ENCODE measurements at places on chromosomes 3 and 15.
A peak's percentile ranks its signal among the peaks of the same experiment; 100 is the strongest.

DNA sequence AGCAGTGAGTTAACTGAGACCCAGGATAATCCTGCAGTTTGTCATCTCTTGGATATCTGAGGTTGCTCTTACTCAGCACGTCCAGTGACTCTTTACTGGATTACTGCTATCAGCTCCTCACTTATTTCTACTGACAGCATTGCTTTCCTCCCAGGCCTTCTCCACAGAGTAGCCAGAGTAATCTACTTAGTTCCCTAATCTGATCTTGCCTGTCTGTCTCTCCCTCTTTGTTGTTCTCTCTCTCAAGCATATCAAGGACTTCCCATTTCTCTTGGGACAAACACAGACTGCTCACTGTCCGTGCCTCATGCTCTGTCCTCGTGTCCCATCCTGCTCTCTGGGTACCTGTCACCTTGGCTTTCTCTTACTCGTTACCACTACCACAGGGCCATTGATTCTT, 376.2 kb downstream of the FEZF2 start:
- no peak for DNase-seq

GRCh38 chr3:72665701-72666446, 182.4 kb downstream of the SHQ1 start:
- peak; percentile 51 for DNase-seq

GRCh38 chr3:151879679-151880415, 6.4 kb downstream of the SUCNR1 start:
- no peak for DNase-seq

DNA sequence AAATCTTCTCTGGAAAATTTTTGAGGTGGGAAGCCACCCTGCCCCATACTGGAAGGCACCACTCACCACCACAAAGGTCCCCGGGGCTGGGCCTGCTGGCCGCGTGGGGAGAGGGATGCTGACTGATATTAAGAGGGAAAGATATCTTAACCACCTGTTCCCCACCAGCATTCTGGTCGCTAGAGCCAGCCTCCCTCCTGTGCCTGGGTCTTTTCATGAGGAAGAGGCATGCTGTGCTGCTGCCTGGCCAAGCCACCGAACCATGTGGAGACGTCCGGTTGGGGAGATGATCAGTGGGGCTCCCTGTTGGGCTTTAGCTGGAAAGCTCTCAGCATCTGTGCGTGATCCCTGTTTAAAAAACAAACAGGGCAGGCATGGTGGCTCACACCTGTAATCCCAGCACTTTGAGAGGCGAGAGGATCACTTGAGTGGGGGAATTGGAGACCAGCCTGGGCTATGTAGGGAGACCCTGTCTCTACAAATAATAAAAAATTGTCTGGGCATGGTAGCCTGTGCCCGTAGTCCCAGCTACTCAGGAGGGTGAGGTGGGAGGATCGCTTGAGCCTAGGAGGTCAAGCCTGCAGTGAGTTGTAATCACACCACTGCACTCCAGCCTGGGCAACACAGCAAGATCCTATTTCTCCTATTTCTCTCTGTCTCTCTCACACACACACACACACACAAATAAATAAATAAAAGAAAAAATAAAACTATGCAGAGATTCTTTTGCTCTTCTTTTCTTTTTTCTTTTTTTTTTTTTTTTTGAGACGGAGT, 1.0 kb downstream of the KLHL18 start:
- DNase-seq: peak; percentile 39

GRCh38 chr3:79236496-79236895, 531.3 kb downstream of the ROBO1 start:
- DNase-seq: no peak

GRCh38 chr15:39785841-39786240, 3.2 kb upstream of the FSIP1 start:
- no peak for DNase-seq

DNA sequence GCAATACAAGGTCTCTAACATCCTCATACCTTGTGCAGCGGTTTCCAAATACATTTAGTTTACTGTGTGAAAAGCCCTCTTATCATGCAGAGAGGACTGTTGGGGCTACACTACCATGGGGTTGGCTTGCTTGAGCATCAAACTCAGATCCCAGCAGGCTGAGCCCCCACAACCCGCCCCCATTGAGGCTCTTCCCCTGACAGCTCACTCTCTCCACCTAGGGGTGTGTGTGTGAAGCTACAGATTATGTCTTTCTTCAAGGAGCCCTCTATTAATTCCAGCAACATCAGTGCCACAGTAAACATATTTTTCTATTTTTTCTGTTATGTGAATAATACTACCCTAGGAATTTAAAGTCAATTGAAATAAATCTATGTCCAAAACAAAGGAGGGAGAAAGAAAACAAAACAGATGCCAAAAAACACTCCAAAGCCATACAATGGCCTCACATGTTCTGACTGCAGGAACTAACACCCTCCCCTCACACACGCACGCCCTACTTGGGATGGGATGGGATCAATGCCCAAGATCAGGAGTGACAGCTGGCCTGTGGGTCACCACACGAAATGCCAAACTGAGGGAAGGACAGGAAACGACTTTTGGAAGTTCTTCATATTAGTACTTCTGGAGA, 14.7 kb downstream of the TM4SF4 start:
- no peak for DNase-seq

DNA sequence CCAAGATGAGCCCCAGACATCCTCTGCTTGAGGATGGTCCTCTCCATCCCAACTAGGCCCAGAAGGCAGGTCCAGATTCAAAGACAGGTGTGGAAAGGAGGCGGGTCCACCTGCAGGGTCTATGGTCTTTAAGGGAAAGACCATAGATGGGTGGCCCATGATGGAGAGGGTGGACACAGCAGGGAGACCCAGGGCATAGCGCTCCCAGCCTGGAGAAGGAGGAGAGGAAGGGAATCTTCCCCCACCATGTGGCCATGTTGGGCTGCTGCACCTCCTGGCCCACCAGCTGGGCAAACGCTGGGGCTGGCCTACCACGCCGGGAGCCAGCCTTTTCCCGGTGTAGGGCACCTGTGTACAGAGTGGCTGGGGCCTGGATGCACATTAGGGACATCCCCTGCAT, 265.2 kb upstream of the TLE3 start:
- no peak for DNase-seq

GRCh38 chr15:65824941-65825544, 33.0 kb upstream of the DENND4A start:
- DNase-seq: no peak

DNA sequence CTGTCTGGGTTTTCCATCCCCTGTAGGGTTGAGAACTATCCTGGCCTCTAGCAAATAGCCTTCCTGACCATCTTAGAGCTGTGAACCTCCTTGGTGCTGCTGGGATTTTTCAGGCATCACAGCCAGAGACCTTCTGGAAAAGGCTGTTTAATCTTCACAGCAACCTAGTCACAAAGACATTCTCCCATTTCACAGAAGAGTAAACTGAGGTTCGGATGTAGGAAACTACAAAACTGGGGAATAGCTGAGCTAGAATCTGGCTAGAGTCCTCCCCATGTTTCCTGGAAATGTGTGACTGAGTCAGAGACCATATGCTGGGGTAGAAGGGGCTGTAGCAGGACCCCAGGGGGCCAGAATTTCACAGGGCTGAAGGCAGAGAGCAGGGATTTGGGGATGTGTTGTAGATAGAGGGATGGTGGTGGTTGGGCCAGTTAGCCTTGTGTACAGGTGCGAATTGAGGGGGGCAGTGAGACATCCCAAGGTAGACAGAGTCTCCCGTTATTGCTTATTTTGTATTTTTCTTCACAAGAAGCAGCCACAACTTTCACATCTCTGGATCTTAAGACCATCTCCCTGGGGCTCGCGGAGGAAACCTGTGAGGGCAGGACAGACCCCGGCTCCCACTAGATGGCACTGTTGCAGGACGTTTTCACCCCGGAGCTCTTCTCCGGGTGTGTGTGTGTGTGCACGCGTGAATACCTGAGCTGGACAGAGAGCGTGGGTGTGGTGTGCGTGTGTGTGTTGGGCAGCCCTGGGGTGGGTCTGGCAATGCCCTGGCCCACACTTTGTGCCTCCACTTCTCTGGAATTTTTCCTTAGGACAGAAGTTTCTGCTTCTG, 66.9 kb upstream of the PRR23C start:
- peak; percentile 68 for DNase-seq

DNA sequence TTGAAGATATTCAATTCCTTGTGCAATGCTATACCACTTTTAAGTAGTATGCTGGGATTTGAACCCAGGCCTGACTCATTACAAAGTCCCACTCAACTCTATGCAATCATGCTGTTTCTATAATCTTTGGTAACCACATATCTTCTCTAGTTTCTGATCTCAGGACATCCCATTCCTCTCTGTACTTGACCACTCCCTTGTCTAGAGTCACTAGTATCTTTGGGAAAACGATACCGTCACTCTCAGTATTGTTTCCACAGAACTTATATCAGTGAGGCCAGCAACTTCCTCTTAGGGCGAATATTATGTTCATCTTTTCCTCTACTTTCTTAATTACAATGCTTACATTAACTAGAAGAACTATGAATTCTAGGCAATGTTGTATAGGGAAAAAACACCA, 137.3 kb upstream of the TSPAN3 start:
- DNase-seq: no peak

DNA sequence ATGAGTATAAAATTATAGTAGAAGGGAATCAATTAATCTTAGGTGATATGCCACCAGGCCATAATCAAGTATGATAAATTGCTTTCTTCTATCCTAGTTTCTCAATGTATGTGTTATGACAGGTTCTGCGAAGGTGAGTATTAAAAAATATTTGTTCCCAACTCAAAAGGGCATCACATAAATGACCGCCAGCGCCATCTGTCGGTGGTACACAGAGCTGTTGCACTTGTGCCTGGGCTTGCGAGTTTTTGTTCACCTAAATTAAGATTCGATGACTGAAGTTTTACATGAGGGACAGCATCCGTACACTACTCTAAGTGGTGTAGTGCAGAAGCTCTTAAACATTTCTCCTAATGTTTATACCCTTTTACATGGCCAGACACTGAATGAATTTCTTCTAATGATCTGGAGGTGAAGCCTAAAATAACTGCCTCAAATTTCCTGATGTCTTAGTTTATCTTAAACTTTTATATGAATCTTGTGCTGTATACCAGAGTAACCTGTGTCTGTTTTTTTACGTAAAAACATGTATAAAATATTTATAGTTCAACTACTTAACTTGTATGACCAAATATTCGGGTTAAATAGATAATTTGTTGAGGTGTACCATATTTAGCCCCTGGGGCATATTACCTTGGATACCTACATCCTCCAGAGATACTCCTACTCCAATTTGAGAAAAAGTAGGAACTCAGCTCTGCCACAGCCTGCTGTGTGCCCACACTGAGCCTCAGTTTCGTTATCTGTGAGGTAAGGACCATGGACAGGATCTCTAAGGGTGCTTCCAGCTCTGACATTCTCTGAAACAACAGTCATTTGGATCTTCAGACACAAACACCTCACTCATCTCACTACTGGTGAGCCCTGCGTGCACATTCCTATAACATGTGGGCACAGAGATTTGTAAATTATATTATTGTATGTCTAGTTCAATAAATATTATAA, 365.6 kb downstream of the MAGI1 start:
- peak; percentile 63 for DNase-seq

- DNase-seq: no peak
Measured at GRCh38 chr3:17298038-17298437, 413.3 kb downstream of the PLCL2 start.
